ENCODE measurements at places on chromosomes 5 and 9.

DNA sequence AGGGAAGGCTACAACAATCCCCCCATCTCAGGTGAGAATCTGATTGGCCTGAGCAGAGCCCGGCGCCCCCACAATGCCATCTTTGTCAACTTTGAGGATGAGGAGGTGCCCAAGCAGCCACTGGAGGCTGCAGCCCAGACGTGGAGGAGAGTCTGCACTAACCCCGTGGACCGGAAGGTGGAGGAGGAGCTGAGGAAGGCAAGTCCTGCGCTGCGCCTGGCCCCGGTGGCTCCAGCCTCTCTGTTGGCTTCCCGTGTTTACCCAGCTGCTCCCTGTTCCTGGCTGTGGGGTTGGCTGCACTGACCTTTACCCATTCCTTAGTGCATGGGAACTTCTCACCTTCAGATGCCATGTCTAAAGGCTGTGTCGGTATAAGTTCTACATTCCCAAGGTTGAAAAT, 11.0 kb upstream of the CEL start:
- DNase-seq = no peak

DNA sequence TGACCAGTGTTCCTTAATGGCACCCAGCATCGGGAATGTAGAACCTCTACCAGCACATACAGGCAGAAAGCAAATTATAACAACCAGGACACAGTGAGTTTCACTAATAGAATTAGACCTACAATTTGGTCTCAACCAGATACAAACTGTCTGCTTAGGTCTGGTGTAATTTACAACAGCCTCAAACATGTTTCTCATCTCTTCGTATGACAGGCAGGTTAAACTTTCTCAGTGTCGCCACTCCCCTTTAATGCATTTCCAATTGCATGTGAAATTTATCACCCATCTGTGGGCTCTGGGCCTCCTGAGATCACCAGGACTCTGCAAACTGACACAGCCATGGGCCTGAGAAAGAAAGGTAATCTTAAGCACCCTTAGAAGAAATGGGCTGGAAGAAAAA, 218.7 kb downstream of the DCP2 start:
- no peak for DNase-seq

GRCh38 chr9:77546376-77546950, 101.7 kb downstream of the GNA14 start:
- no peak for DNase-seq

DNA sequence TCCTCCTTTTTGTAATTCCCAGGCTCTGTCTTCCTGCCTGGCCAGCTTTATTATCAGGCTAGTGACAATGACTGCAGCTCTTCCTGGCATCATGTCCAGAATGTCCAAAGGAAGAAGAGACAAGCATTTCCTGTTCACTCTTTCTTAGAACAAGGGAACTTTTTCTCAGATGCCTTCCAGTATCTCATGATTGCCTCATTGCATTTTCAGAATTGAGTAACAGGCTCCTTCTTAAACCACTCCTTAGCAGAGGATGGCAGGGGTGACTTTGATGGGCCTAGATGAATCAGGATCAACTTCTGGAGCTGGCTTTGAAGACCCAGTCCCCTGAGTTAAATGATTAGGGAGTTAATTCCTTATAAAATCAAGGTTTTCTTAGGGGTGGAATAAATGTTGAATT, 92.9 kb upstream of the RASGRF2 start:
- no peak for DNase-seq

DNA sequence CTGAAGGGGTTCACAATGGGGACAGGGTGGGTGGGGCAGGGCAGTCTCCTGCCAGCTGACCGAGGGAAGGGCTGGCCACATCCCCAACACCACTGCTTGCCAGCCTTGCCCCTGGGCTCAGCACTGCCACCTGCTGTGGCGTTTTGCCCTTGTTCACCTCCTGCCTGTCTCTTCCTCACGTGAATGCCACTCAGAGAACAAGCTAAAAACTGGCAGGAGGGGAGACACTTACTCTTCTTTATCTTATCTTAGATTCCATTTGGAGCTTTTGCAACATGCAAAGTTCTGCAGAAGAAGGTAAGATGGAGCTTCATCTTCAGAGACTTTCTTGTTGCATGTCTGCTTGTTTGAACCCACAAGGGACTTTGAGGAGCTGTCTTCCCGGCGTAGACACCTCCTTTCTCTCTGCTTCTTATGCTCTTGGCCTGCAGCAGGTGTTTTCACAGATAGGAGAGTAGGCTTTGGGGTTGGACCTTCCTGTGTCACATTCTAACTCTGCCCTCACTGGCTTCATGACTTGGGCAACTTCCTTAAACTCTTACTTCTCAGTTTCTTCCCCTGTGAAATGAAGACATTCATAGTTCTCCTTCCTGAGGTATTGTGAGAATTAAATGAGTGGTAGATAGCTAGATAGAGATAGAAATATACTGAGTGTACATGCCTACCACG, 4.1 kb downstream of the LRSAM1 start:
- peak; percentile 4 for DNase-seq

GRCh38 chr9:36893911-36894310, 140.2 kb downstream of the PAX5 start:
- no peak for DNase-seq

DNA sequence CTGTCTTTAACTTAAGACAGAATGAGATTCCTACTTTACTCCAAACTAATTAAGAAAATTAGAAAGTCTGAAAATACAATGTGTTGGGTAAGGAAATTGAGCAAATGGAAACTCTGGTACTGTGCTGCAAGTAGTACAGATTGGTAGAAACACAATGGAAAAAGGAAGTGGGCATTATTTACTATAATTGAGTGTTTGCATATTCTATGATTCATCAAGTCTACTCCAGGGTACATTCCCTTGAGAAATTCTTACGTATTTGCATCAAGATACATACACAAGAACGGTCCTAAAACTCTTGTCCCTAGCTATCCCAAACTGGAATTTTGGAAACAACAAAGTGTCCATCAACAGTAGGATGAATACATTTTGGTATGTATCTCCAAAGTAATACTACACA, 123.5 kb upstream of the TARS1 start:
- no peak for DNase-seq

GRCh38 chr9:91199739-91200497, 161.8 kb downstream of the AUH start:
- no peak for DNase-seq

DNA sequence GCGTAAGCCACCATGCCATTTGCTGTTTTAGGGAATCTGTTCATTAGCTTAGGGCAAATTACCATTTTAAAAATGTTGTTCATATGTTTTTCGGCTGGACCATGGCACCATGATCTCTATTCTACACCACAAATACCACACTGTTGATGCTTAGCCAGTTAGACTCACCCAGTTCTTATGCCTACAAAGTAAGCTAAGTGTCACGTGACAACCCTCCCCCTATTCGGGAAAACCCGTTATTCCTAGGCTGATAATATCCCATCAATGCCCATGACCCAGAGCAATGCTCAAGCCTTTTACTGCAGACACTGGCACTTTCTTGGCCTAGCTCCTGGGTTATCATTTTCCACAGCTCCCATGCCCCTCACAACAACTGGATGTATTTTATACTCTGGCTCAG, 280.3 kb upstream of the KLF9 start:
- no peak for DNase-seq

DNA sequence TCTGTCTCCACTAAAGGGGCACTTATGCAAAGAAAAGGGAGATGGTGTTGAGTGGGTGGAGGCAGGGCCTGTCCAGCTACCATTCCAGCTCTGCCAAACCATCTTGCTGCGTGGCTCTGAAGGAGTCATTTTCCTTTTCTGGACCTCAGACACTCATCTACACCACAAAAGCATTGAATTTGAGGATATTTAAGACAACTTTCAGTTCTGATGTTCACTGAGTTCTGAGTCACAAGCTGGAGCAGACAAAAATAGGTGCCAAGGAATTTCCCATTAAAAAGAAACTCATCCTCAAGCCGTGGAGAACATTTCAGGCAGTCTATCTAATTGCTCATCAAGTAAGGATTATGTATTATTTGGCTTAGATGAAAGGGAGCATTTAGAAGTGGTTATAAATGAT, 195.0 kb upstream of the TBC1D2 start:
- DNase-seq = no peak

- no peak for DNase-seq
Measured at GRCh38 chr5:168612996-168613395, 33.8 kb upstream of the PANK3 start.

- DNase-seq = no peak
Measured at GRCh38 chr5:59221769-59222168, 638.9 kb downstream of the RAB3C start.

GRCh38 chr5:131966551-131966950, 21.1 kb upstream of the MEIKIN start:
- DNase-seq = no peak

GRCh38 chr5:60463179-60463868, 236.6 kb downstream of the DEPDC1B start:
- no peak for DNase-seq

GRCh38 chr5:38540314-38540713, 16.1 kb downstream of the LIFR start:
- DNase-seq = no peak

DNA sequence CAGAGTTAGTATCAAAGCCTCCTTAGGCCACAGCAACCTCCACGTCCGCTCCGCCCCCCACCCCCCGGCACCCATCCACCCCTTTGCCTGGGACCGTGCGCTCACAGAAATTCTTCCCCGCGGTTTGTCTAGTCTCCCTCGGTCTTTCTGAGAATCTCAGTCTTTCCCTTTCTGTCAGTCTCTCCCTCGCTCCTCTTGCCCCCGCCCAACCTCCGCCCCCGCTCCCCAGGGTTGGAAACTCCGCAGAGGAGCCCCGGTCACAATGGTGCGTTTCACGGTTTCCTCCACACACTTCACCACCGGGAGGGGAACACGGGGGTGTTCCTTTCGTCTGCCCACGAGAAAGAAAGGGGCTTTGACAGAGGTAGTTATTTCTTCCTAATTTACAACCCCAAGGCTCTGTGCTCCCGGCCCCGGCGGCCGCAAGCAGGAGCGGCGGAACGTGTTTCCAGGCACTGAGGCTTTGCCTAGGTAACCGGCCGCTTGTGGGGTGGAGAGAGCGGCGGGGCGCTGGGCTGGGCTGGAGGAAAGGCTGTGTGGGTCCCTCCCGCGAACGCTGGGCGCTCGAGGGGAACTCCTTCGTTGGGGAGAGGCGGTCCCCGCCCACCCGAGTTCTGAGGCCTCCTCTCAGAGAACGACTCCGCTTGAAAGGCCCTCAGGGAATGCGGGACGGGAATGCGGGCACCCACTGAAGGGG, 2.1 kb downstream of the NR4A3 start:
- peak; percentile 45 for DNase-seq

- no peak for DNase-seq
Measured at GRCh38 chr5:166178411-166179080, 2112.9 kb upstream of the WWC1 start.

DNA sequence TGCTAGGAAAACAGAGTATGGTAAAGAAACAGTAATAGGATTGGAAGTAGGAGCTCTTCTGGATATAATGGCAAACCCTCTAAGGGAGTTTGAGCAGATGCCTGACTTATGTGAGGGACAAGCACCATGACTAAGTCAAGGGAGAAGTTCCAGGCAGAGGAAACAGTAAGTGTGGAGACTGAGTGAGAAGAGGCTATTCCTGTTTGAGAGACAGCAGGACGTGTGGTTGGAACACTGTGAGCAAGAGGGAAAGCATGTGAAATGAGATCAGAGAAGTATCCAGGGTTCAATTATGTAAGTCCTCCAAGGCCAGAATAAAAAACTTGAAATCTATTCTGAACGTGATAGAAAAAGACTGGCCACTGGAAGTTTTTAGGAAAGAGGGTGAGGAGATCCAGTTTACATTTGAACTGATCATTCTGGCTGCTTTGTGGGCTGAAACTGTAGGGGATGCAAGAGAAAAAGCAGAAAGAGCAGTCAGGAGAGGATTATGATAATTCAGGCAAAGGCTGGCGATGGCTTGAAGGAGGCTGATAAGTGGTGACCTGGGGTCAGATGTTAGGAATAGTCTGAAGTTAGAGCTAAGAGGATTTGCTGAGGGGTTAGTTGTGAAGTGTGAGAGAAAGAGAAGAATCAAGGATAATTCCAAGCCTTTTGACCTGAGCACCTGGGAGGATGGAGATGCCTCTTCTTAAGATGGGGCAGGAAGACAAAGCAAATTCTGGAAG, 19.2 kb downstream of the DMAC1 start:
- no peak for DNase-seq

DNA sequence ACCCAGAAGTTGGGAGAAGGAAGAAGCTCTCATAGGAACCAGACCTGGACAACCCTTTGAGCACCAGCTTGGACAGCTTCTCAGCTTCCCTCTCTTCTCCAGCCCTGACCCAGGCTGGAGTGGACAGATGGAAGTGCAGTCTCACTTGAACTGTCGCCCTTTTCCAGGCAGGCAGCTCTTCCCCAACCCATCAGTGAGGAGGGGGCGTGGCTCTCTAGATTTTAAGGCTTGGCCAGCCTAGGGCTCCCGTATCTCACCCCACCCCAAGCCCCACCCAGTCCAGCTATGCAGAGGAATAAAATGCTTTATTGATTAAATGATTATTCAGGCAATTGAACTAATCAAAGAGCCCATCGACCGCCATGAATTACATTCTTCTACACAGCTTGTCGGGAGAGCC, 2.2 kb downstream of the PAX5 start:
- DNase-seq = no peak

DNA sequence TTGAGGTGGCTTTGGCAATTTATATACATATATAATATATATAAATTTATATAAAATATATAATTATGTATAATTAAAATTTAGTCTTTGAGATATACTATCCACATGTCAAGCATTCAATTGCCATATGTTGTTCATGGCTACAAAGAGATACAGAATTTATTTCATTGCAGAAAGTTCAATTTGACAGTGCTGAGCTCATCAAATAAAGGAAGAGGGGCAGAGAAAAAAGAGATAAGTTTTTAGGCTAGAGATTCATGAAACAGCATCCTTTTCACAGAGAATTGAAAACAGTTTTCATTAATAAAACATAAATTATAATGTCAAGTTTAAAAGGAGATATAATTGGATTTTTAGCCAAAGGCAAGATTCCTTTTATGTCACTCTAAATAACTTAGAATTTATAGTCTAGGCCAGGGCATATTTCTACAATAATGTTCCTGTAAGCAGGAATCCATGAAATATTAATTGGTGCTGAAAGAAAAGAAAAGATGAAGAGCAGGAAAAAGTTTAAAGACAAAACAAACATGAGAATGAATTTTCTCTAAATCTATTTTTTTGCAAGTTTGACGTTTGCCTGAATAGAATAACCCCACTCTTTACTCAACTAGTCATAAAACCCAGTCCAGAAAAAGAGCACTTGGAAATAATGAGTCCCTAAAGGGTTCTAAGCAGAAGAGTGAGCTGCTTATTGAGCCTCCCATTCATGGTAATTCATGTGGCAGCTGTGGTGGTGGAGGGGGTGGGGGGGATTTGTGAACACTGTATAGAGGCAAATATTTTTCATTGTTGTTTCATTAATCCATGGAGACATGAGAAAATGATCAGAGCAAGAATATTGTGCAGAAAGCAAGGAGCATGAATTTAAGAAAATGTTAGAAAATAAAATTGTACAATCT, 1279.5 kb downstream of the CDH12 start:
- no peak for DNase-seq

GRCh38 chr5:1318659-1319251, 23.9 kb upstream of the TERT start:
- no peak for DNase-seq
